Astrocyte of the spinal cord (primary cell): ENCODE measurements at places on chromosomes 1 and 21.
A peak's percentile ranks its signal among the peaks of the same experiment; 100 is the strongest.

- no peak for DNase-seq
These were observed 142.5 kb downstream of the TNR start for GRCh38 chr1:175600721-175601440.

- DNase-seq, result no peak
These were observed 16.4 kb upstream of the CPT2 start for GRCh38 chr1:53180226-53180625.

DNA sequence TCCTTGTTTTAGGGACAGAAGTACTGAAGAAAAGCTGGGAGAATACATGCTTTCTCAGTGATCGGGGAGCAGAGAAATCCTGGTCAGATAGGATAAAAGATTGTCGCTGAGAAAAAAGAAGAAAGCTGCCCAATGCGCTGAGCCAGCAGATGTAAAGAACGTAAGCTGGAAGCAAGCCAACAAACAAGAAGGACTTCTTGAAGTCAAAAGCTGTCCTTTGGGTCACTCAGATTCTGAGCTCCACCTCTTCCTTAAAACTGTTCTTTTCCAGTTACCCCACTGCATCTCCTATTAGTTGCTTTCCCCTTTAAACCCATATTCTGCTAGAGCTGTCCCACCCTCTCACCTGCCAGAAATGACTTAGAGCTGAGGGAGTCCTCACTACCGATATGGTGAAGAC is 64.8 kb downstream of the GPR137B start:
- no peak for DNase-seq

- no peak for DNase-seq
These were observed 179.6 kb downstream of the TPR start for GRCh38 chr1:186195377-186195931.

DNA sequence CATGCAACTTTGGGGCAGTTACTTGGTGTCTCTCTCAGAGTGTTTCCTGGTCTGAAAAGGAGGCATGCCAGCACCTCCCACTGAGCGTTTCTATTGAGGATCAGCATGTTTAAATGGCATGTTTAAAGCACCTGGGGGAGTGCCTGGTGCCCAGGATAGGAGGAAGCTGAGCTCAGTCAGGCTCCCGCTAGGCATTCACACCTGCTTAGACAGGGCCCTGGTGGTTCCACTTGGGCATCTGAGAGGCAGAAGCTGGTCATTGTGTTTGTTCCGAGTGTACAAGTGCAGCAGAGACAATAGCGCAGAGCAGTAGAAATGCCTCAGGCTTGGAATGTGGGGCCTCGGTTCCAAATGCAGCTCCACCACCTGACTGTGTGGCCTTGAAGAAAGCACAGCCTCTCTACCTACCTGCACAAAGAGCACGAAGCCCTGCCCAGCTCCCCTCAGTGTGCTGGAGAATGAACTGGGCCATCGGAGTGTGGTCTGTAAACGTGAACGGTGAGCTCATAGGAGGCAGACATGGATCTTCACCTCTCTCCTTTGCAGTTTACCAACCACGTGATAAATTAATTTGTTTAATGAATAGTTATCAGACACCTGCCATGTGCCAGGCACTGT is 20.3 kb upstream of the TMEM222 start:
- no peak for DNase-seq

DNA sequence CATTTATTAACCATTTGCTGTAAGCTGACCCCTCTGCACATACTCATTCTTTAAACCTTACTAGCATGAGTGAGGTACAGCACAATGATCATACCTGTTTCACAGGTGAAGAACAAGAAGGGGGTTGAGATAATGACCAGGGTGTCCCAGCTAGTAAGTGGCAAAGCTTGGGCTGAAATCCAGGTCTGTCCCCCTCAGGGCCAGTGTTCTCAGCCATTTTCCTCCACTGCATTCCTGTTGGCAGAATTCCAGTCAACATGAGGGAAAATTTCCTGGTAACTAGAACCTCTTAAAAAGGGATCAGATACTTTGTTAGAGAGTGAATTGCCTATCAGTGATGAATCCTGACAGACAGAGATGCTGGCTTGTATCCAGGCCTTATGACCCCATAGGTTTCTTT is 48.1 kb downstream of the SPATA46 start:
- DNase-seq, result no peak

- peak; percentile 58 for DNase-seq
These were observed 65.6 kb downstream of the KCNJ15 start for GRCh38 chr21:38322311-38322950.

DNA sequence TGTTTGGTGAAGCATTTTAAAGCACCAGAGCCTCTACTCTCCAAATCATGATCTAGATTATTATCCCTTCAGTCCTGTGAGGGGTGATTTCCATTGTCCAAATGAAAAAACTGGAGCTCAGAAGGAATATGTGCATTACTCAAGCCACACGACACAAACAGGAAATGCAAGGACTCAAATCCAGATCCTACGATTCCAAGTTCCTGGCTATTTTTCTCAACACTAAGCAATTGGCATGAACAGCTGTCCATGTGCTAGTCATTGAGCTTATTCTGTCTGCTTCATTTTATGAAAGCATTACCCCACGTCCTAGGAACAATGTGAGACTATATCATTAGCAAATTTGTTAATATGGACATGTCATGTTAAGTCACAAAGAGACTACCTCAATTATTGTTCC is 273.1 kb upstream of the LYPLAL1 start:
- no peak for DNase-seq

DNA sequence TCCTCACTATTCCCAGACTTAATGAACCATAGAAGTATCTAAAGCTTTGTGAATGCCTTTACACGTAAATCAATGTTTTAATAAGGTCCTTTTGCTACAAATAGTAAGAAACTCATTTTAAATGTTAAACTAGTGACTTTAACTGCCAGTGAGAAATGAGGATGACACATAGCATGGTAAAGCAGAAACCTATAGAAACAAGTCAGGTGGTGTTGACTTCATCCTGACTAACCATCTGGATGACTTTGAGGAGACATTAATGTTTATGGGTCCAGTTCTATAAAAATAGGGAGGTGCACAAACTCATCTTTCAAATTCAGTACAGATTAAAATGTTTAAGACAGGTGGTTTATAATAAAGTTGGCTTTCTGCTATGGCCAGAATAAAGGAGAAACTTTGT is 85.4 kb downstream of the COLGALT2 start:
- no peak for DNase-seq

DNA sequence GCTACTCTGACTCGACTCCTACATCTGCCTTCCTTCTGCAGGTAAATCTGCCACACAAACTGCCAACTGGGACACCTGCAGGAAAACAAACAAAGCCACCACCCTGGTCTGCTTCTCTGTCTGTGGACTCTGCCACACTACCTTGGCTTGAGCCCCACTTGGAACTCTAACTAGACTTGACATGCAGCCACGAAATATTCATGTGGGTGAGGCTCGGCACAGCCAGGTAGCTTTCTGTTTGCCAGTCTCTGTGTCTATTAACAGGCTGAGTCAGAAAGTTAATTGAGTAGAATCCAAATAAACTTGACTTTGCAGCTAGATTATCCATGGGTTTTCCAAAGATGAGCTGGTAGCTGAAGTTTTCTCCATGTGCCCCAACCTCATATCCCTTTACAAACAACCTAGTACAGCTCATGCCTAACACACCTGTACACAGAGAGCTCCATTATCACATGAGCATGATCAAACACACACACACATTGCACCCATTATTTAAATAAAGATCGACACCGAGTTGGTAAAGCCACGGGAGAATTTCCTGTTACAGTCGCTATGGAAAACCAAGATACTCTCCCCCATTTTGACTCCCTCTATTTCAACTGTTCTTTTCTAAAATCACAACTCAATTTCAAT is 808 bp downstream of the C1orf116 start:
- no peak for DNase-seq

GRCh38 chr1:232709386-232709785 is 79.5 kb upstream of the SIPA1L2 start:
- DNase-seq, result peak; percentile 35

GRCh38 chr1:2871246-2871815 is 69.8 kb upstream of the TTC34 start:
- DNase-seq, result no peak

- no peak for DNase-seq
These were observed 50.8 kb downstream of the TGFB2 start for GRCh38 chr1:218395916-218396315.

DNA sequence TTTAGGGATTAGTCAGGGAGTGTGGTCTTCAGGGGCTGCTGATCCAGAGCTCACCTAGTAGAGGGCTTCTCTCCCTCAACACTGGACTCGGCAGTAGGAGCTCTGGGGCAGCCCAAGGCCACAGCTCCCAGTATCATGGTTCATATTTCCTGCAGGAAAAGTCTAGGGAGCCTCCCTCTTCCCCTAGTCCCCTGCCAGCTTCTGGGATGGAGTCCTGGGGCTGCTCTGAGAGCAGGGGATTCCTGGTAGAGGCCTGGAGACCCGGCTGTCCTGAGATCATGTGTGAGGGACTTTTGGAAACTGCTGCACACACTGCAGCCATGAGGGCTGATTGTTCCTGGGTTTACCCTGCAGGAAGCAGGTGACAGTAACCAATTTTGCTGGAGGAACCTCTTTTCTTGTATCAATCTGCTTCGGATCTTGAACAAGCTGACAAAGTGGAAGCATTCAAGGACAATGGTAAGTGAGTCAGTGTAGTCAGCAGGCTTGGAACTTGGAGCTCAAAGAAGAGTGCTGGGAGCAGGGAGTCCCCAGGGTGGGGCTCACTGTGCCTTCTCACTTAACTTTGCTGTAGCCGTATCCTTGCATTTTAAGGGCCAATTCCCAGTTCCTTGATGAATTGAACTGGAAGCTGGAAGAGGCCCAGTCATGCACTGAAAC is 16.3 kb downstream of the STRIP1 start:
- no peak for DNase-seq

- DNase-seq, result peak; percentile 50
These were observed 10.6 kb upstream of the C1orf162 start for GRCh38 chr1:111463029-111463683.

DNA sequence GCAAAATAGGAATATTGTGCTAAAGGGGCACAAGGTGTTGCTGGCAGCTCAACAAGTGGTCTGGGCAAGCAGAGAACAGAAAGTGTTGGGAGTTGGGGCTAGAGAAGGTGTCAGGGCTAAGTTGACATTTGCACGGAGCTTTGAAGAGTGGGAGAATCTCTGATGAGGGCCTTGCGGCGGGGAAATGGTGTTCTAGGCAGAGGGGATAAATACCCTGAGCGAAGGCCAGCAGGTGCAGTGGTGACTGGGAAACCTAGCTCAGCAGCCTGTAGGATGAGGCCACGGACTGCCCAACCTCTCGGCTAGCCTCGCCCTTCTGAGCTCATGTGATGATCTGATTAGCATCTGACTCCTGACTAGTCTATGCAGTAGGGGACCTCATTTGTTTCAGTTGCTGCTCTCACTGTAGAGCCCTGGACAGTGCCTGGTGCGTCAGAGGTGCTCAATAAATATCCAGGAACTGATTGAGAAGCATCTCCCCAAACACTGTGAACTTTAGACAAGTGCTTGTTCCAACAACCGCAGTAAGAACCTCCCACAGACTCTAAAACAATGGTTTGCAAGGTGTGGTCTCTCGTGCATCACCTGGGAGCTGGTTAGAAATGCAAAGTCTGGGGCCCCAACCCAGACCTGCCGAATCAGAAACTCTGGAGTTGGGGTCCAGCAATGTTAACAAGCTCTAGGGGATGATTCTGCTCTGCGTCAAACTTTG is 1.0 kb upstream of the FOXO6 start:
- DNase-seq, result no peak

- DNase-seq, result peak; percentile 20
These were observed 114.5 kb downstream of the DSCAM start for GRCh38 chr21:40732253-40733023.

- DNase-seq, result no peak
These were observed 5.2 kb upstream of the CSF1 start for GRCh38 chr1:109905491-109905890.

DNA sequence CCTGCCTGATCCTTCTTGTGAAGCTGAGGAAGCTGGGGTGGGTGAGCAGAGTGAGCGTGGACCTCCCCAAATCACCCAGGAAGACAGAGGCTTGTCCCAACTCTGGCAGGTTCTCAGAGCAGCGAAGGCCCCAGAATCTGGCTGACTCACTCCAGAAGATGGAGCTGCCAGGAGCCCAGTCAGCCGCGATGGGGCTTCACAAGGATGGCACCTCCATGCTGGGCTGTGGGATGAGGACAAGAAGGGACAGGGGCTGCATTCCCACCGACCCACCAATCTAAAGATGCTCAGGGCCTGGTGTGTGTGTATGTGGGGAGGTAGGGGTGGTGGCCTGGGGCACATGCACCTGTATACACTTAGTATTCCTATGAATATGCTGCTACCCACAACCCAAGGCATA is 52.9 kb downstream of the ATP1A1 start:
- DNase-seq, result no peak

DNA sequence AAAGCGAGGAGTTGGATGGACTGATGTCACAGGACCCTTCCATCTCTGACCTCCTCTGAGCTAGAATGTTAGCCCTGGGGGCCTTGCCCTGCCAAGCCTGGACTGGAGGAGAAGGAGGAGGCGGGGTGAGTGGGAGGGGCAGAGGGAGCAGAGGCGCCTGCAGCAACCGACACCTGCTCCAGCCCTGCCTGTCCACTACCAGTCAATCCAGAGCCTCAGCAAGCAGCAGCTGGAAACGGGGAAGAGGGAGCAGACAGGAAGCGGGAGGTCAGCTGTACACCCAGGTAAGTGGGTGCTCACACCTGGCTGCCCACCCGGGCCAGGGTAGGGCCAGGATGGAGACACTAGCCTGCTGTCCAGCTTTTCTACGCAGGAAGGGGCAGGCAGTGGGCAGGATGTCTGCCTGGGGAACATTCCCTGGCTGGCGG is at the start of gene IGFN1:
Gene IGFN1 (plus strand): TSS at position 201 of the 428 bp plus-strand sequence. CDS start 2,470 bp downstream, outside the sequence.
- no peak for DNase-seq

DNA sequence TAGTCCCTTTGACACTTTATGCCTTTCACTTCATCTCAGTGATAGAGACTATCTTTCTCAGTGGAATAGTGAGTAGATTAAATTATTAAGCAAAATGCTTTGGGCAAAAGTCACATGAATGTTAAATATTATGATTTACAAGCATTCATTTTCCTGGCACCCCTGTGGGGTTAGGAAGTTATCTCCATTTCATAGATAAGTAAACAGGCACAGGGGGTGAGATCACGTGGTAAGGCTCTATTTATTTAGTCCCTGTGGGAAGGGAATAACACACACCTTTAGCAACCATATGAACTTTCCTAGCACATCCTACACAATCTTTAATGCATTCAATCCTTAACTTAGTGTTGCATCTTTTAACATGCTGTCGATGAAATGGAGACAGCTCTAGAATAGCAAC is 12.3 kb downstream of the PSMB2 start:
- DNase-seq, result no peak

GRCh38 chr1:172399756-172400721 is 20.4 kb upstream of the C1orf105 start:
- DNase-seq, result no peak

GRCh38 chr1:159653201-159653600 is 61.2 kb downstream of the CRP start:
- peak; percentile 47 for DNase-seq
